ENCODE measurements at places on chromosomes 1 and 21.

- DNase-seq, result no peak
These were observed 134.0 kb downstream of the FAM78B start for GRCh38 chr1:166032572-166033371.

- no peak for DNase-seq
These were observed 883 bp downstream of the LAMTOR2 start for GRCh38 chr1:156055281-156056048.

- DNase-seq, result no peak
These were observed 210.8 kb upstream of the CACYBP start for GRCh38 chr1:174788981-174789380.

GRCh38 chr1:5684791-5685190, 307.4 kb downstream of the NPHP4 start:
- DNase-seq, result no peak
